ENCODE measurements at places on chromosomes 5 and 9. TPM values are rescaled to one million over a fixed set of nuclear protein-coding genes. Genes with fewer than 3 reads are reported as not detected.
A peak's percentile ranks its signal among the peaks of the same experiment; 100 is the strongest.

DNA sequence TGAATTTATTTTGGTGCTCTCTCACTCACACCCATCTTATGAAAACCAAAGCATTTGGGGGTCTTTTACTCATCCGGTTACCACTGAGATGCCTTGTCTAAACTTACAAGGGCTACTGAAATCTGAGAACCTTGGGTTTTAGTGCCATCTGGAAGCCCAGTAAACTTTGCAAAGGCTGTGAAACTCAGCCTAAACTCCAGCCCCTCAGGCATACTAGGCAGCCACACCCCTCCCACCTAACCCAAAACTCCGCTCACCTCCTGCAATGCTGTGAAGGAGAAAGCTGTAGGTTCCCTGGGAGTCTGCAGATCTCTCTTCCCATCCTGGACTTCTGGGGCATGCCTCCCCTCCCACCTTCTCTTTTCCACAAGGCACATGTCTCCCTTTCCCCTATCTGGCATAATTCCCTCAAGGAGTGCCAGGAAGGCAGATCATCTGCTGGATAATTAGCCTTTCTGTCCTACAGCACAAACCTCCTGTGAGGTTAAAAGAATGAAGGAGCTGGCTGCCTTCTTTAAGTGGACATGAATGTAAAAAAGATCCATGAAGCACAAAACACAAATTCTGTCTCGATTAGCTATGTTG, 71.5 kb upstream of the ANXA1 start:
- no peak for DNase-seq

DNA sequence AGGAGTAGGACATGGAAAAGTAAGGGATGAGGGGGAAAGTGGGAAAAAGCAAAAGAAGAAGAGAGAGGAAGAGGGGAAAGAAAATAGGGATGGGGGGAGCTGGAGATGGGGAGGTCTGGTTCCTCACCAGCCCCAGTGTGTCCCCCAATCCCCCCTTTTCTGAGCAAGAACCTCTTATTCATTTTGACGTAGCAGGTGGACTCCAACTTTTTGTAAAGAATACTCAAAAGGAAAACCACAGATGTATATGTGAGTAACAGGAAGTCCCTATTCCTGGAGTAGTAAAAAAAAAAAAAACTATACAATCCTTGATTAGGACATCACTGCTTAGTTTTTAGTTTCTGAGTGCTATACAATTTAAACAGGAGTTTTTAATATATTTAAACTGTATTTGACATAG, 3.9 kb upstream of the CFAP95 start:
- DNase-seq = no peak

GRCh38 chr9:4228606-4229005, 71.3 kb downstream of the GLIS3 start:
- DNase-seq = peak; percentile 32

DNA sequence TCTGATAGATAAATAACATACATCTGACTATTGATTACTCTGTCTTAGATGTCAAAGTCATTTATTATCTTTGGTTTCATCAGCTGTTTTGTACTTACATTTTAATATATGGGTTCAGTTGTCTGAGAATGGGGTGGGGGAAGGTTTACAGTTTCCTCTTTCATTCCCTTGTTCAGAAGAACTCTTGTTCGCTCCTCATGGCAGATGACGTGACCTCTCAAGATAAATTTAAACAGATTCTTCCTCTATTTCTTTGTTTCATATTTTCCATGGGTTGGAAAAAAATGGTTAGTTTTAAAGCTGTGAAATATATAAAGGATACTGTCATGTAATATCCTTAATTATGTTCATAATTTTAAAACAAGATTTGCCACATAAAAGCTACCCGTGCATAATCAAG, 61.4 kb downstream of the TSSK1B start:
- DNase-seq = no peak

DNA sequence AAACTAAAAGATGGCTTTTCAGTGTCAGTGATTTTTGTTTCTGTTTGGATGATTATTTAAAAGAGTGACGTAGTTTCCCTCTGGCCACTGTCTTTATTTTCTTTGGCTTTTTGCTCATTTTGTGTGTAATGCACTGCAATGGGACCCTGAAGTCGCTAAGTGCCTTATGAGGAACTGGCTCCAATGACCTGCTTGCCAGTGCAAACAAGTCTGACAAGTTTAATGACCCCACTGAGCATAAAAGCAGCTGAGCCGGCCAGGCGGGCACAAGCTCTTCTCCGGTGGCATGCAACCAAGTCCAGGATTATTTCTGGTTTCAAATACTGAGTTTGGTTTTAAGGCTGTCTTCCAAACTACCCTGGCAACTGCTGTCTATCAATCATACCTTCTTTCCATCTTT, 15.6 kb upstream of the GNA14 start:
- DNase-seq = no peak

DNA sequence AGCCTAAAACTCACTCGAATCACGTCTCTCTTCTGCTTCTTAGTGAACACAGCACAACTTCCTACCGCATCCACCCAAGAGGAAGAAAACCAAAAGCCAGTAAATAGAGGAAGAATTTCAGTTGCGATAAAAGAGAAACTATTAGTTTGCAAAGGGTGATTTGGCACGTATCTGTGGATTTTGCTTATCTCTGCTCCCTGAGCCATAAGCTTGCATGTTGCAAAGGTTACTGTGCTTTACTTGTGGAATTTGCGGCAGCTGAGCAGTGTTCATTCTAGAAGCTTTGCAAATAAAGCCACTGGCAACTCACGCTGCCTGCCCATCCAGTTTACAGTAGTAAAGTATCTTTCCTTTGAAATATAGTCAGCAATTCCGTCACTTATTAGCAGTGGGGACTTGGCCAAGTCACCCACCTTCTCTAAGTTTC, 149.0 kb upstream of the PCA3 start:
- no peak for DNase-seq

GRCh38 chr9:37293664-37294524, 128.6 kb upstream of the GRHPR start:
- DNase-seq = no peak

DNA sequence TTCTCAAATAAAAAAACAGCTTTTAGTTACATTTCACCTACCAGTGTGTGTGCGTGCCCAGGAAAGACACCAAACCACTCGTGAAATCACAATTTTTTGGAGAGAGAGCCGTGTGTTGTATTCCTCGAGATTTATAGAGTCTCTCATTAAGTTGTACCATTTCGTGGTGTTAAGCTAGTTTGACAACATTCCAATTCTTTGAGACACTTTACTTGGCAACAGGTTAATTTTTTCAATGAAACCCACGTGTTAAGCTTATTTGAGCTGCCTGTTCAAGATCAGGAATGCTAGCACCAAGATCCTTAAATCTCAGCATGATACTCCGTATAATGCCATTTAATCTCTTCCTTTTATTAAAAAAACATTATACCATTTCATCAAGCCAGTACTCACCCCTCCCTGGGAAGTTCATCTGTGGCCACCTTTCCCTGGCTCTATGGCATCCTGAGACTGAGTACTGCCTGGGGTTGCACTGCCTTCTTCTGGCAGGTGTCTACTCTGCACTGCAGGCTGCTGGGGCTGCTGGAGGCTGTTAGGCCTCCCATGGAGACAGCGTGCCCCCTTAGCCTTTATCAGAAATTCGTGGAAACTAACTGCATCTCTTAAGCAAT, 143.7 kb downstream of the ARHGAP26 start:
- peak; percentile 86 for DNase-seq

DNA sequence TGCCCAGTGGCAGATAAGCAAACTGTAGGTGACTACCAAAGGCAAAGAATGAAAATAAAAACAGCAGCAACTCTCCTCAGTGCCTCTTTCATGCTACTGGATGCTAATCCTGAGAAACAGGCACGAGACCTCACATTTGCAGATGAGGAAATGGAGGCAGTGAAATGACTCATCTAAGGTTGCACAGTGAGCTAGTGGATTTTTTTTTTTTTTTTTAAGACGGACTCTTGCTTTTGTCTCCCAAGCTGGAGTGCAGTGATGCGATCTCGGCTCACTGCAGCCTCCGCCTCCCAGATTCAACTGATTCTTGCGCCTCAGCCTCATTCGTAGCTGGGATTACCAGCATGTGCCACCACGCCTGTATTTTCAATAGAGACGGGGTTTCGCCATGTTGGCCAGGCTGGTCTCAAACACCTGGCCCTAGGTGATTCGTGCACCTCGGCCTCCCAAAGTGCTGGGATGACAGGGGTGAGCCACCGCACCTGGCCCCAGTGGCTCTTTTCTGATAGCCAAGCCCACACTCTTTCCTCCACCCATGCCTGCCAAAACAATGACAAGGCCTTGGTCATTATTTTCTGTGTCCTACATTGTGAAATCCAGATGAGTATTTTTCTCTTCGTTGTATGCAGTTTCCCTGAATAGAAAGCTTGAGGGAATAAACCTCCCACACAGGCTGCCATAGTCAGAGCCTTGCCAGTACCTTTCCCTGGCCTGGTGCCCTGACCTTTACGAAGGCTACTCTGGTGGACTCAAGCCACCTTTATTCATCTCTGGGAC, 19.2 kb downstream of the DOCK2 start:
- no peak for DNase-seq

- DNase-seq = no peak
Measured at GRCh38 chr5:37975531-37975930, 135.7 kb upstream of the GDNF start.

- DNase-seq = peak; percentile 69
Measured at GRCh38 chr5:72234265-72234700, 85.8 kb downstream of the MRPS27 start.

DNA sequence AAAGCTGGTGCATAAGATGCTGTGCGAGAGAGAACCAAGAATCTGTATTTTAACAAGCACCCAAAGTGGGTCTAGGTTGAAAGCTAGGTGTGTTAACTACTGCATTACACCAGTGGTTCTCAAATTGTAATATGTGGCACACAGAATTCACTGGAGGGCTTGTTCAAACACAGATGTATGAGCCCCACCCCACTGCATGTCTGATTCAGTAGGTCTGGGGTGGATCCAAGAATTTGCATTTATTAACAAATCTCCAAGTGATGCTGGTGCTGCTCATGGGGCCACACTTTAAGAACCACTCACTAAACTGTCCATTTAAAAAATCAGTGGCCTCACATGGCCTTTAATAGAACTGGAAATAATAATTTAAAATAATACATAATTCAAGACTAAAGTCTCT, 40.4 kb downstream of the LPAR1 start:
- peak; percentile 46 for DNase-seq

GRCh38 chr9:3043369-3043768, 199.5 kb upstream of the PUM3 start:
- peak; percentile 39 for DNase-seq

GRCh38 chr5:35083150-35083549, 35.4 kb upstream of the AGXT2 start:
- DNase-seq = no peak

Gene C8G
- total RNA-seq = 0.25 TPM

Gene FAM78A
- total RNA-seq = 0.32 TPM

Gene SPINK5
- 0.75 TPM for total RNA-seq

Gene TMEM38B
- 10.4 TPM for total RNA-seq

Gene ALDH1A1
- total RNA-seq = not detected

Gene PCDHGB3
- not detected for total RNA-seq

Gene SPATA31C1
- total RNA-seq = not detected

Gene NDOR1
- 12.4 TPM for total RNA-seq

Gene NRG2
- 0.42 TPM for total RNA-seq

Gene CBY3
- not detected for total RNA-seq

Gene WNK2
- 0.04 TPM for total RNA-seq

Gene TAF11L2
- total RNA-seq = not detected
